ENCODE measurements at places on chromosomes 13 and 19.

GRCh38 chr19:43639519-43640423 is at the start of gene CADM4:
TSS of gene CADM4 (minus strand) at chr19:43639850. CDS start at chr19:43639790, 60 bp downstream.
- DNase-seq: no peak

DNA sequence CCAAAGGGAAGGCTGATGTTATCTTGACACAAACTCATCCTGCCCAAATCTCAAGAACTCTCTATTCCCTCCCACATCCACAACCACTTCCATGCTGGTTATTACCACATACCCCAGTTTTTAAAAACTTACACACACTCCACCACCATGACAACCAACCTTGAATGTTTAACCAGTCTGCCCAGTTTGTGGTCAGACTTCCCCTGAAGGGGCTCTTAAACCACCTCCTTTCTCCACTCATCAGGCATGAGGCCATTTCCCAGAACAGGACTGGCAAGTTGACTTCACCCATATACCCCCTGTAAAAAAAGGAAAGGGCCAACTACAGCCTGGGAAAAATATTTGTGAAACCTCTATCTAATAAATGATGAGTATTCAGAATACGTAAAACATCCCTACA is 12.4 kb upstream of the ZSCAN4 start:
- DNase-seq: no peak

GRCh38 chr13:95267662-95268342 is 33.4 kb downstream of the ABCC4 start:
- DNase-seq: no peak

- no peak for DNase-seq
Measured at GRCh38 chr13:85586422-85586831, 212.8 kb downstream of the SLITRK6 start.

GRCh38 chr13:113078902-113079780 is 26.4 kb upstream of the F7 start:
- no peak for DNase-seq

DNA sequence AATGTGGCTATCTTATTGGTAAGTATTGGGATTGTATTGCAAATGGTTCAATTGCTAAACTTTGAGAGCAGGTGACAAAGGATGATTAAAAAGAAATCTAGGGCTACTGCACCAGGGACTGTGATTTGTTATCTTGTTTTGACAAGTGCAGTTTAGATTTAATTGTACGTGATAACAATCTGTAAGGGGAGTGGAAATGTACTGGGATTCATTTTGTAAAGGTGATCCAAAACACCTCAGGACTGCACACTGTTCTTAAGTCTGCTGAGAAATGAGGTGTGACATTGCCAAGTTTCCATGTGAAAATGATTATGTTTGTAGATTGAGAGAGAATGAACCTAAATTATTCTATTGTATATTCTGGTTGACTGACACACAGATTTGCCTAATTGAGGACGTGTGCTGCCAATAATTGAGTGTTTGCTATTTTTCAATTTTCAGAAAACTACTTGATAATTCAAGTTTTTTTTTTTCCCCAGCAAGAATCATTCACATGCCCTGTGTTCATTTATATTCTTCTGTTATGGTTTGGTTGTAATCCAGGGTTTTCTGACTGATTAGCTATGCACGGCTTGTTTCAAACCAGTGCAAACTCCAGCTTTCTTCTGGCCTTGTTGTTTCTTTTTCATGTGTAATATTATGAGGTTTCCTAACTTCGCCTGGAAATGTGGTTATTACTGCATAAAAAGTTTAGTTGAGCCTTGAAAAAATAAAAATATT is 308.0 kb downstream of the OLFM4 start:
- no peak for DNase-seq

GRCh38 chr19:11538232-11539036 is at the start of gene CNN1:
TSS of gene CNN1 (plus strand) at chr19:11538851. CDS start at chr19:11538928, 77 bp downstream.
- DNase-seq: no peak
